Occipital lobe (tissue), 3 donors: ENCODE measurements at places on chromosomes 1 and 21. TPM values are rescaled to one million over a fixed set of nuclear protein-coding genes. Genes with fewer than 3 reads are reported as not detected.

GRCh38 chr1:51313961-51314777 is 16.2 kb downstream of the TTC39A start:
- DNase-seq = no peak

DNA sequence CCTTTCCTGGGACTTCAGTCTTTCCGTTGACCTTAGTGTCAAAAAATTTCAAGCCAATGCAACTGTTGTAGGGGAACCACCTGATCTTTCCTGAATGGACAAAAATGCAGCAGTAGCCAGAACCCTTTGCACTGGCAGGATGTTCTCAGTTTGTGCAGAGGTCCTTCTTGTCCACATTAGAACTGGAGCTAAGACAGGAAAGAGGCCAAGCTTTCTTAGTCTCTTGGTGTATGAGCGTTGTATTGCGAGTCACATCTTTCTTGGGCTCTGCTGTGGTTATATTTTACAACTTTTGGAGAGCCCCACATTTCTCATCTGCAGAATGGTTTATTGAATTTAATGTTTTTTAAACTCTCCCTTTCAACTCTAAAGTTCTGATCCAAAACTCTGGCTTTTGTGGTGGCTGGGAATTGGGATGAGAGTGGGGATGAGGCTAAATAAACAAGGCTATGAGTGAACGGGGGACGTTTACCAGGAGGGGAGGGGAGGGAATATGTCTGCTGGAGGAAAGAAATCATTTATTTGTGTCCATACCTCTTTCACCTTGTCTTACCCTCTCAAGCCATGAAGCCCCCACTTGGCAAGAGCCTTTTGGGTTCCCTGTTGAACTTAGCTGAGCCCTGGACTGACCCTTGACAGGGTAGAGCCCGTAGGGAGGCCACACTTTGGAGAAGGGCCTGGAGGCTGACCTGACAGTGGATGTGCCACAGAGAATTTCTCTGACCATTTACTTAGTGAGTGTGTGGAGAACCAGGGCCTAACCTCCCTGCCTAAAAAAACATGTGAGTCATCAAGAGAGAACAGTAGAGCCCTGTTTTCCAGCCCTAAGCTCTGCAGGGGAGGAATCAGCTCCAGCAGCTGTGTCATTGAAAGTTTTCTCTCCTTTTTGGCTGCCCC is 586 bp downstream of the CHI3L2 start:
- DNase-seq = no peak

DNA sequence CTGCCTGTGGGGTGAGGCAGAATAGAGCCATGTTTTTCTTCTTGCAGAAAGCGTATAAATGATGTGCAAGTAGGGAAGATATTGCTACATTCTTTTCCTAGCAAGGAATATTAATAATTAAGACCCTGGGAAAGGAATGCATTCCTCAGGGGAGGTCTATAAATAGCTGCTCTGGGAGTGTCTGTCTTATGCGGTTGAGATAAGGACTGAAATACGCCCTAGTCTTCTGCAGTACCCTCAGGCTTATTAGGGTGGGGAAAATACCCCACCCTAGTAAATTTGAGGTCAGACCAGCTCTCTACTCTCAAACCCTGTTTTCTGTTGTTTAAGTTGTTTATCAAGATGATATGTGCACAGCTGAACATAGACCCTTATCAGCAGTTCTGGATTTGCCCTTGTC is 155.9 kb upstream of the HMCN1 start:
- DNase-seq = no peak

The USP48 gene
- total RNA-seq = 85.8 TPM

The FCRL4 gene
- not detected for total RNA-seq

DNA sequence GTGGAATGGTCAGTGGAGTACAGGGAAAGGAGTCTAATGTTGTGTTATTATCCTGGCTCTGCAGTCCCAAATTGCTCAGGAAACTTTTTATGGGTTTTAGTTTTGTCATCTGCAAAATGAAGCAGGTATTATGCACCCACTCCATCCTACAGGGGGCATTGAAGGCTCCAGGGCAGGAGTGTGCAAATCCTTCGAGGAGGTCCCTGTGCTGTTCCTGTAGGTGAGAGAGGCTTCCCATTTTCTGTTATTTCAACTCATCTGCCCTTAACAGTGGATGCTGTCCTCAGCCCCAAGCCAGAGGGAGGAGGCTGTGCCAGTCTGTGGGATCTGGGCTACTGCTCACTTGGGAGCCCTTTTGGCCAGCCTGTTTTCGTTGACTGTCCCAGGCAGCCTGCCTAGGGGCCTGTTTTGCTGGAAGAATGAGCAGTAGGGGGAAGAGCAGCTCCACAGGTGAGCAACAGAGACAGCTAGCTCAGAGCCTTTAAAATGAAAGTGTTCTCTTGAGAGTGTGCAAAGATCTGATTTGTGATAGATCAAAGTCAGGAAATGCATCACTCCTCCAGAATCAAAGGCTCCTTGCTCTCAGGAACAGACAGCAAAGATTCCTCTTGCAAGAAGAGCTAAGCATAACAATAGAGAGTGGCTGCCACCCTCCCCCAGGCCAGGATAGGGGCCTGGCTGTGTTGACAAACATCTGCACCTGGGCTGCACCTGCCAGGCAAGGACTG is 317.6 kb upstream of the PROX1 start:
- DNase-seq = no peak
